ENCODE measurements at places on chromosomes 11 and 22.
A peak's percentile ranks its signal among the peaks of the same experiment; 100 is the strongest.

DNA sequence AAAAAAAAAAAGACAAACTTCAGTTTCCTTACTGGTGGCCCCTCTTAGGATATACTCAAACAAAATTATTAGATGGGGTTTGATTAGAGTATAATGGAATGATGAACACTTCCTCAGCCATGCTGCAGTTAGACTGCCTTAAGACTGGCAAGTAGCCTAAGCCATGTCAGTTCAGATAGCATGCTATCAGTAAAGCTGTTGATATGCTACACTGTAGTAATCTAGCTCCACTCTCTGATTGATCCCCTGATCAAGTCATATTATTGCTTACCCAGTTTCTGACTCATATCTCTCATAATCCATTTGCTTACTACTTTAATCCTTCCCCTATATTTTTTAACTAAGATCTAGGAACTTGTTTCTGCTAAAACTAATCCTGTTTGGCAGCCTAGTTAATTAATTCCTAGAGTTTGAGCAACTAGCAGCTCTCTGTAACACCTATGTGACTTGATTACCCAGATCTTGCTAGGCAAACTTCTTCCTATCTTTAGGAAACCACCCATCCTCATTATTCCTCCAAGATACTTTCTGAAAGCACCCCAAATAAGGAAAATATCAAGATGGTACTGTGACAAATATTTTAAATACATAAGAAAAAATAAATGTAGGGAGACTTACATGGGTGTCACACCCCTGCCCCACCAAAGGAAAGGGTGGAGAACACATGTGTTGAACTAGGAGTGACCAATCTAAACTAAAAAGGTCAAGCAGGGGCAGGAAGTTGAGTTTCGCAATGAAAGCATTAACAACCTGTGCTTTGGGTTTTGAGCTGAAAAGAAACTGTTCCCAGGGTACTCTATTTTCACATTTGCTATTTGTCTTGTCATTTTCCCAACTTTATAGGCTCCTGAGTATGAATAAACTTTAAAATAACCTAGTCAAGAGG is 43.2 kb downstream of the PIK3C2A start:
- DNase-seq = peak; percentile 5

GRCh38 chr11:113091481-113091780 is 130.2 kb downstream of the NCAM1 start:
- DNase-seq = peak; percentile 9

GRCh38 chr11:130478204-130478701 is 29.8 kb downstream of the ADAMTS15 start:
- DNase-seq = no peak

GRCh38 chr22:29116397-29117123 is 43.7 kb downstream of the KREMEN1 start:
- no peak for DNase-seq

GRCh38 chr11:46391578-46392420 is at the start of gene CHRM4:
Gene CHRM4, minus strand, starts transcription at chr11:46391776. Its CDS starts 5,219 bp downstream, at chr11:46386557.
- DNase-seq = no peak

DNA sequence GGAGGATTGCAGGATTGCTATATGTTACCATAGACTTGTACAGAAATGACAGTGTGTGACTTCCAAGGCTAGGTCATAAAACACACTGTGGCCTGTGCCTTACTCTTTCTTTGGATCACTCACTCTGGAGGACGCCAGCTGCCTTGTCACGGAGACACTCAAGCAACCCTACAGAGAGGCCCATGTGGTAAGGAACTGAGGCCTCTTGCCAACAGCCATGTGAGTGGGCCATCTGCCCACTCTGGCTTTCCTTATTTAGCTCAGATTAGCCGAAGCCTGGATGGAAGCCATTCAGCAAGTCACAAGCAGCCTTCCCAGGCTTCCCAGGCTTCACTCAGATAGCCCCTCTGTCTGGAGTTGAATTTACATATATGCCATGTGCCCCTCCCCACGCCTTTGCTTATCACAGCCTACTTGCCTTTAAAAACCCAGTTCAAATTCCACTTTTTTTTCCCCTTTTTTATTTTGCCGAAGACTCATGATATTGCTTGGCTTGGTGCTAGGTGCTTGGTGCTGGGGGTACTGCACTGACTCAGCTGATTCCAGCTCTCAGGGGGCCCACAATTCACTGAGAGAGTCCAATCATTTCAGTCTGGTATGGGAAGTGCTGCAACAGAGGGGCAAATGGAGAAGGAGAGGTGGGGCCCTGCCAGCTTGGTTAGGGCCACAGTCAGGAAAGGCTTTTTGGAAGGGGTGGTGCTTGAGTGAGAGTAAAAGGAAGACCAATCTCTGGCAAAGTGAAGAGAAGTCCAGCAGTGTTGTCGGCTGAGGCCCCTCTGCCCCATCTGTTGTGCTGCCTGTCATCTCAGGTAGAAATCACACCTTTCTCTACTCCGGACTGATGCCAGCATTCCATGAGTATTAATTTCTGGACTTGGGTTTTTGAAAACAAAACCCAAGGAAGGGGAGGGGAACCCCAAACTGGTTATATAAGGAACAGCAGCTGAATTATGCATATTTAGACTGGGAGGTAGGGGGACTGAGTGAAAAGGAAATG is 14.5 kb upstream of the P4HA3 start:
- peak; percentile 87 for DNase-seq

GRCh38 chr11:9099617-9100016 is 8.2 kb upstream of the SCUBE2 start:
- DNase-seq = no peak

GRCh38 chr11:126307706-126308105 is 3.8 kb downstream of the DCPS start:
- DNase-seq = peak; percentile 34

GRCh38 chr22:37205046-37205445 is 7.2 kb downstream of the SSTR3 start:
- no peak for DNase-seq

DNA sequence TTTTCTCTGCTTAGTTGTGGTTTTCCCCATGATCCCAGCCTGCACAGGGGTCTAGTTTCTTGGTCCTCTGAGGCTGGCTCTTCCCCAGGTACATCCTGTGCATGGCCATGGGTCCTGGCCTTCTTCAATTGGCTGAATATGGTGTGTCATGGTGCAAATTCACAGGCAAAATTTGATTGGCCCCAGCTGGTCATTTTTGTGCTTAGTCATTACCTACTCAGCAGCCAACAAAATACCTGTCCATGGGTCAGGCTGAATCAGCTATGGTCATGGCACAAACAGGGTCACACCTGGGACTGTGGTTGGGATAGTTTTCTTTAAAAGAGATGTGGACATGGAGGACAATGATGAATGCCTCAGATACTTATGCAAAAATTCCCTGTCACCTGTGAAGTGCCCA is 85.7 kb downstream of the CSNK2A3 start:
- DNase-seq = no peak

- no peak for DNase-seq
Observed at GRCh38 chr11:104652996-104653395, 245.3 kb downstream of the CASP12 start.

- no peak for DNase-seq
Observed at GRCh38 chr11:35461917-35462538, 42.7 kb upstream of the SLC1A2 start.

DNA sequence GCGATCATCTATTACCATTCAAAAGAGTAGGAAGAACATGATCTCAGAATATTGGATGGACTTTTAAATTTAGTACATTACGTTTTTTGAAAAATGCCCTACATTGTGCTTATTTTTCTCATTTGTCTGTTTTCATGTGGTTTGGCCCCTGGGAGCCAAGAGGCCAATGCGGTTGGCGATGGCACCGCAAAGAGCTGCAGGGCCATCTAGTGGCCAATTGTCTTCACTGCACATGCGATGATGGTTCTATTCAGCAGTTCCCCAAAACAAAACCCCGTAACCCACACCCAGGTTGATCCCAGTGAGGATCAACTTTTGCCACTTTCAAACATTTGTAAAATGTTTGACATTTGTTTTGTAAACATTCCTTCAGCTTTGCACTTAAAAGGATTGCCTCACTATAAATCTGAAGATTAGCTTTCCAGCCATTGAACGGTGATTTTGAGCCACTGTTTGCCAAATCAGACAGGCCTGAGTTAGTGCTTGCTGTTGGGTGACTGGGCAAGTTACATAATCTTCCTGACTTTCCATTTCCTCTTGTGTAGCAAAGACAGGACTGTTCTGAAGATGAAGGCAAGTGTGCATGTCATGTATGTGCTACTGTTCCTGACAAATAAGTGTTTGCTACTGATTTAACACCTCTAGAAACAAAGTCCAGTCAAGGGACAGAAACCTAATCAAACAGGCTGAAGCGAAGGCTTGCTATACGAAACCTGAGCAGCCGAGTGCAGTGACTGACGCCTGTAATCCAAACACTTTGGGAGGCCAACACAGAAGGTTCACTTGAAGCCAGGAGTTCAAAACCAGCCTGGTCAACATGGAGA is 29.2 kb upstream of the XBP1 start:
- peak; percentile 88 for DNase-seq

- no peak for DNase-seq
Observed at GRCh38 chr11:8294251-8294935, 30.7 kb upstream of the LMO1 start.

DNA sequence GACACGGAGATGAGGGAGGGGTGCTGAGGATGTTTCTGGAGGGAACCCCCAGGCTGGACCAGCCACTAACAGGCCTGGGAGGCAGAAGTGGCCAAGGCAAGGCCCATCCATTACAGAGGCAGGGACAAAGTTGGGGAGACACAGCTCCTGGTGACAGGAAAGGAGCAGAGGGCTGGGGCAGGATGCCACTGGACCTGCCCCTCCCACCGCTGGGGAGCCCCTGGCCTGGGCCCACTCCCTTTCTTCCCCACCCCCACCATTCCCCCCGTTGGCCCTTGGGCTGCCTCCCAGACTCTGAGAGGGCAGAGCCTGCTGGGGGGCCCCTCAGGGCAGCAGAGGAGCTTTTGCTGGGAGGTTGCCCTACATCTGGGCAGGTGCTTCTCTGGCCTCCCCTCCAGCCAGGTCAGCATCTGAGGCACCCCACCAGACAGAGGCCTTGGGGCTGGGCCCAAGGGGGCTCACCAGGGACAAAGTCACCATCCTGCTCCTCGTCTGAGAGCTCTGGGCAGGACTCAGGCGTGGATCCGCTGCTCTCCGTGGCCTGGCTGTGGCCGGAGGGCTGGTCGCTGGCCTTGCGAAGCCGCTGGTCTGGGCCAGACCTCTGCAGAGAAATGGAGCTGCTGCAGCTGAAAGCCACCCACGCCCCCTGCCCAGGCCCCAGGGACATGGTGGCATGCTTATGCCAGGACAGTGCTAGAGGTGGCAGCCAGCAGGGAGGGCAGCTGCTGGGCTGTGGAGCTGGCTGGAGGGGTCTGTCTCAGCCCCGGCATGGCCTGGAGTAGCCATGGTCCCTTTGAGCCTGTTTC is 33.1 kb upstream of the CARS1 start:
- no peak for DNase-seq

DNA sequence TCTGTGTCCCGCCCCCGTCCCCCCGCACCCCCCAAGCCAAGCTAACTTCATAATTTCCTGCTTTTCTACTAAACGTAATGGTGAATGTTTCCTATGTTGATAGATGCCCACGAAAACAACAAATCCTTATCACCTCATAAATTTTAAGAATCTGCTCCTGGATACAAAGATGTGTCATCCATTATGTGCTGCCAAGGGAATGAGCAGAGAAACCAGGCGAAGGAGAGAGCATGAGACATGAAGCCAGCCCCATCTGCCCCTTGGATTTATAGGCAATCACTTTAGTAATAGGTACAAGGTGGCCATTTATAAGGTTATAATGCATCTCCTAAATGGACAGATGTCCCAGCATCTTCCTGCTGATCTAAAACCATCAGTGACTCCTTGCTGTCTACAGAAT is 30.3 kb downstream of the LAYN start:
- DNase-seq = no peak

DNA sequence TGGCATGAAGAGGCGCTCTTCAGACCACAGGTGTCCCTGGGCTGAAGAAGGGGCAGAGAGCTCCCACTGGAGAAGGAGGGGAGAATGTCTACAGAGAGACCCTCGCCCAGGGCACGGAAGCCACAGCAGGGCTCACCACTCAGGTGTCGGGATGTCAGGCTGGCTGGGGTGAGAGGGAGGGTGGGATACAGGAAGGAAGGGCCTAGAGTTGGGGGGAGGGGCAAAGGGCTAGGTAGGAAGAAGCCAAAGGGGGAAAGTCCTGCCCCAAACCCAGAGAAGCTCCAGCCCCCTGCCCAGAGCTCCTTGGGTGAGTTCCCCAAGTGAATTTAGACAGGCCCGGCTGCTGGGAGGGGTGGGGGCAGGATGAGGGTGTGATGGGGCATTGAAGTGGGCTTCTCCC is 232.0 kb downstream of the CEP164 start:
- DNase-seq = no peak

DNA sequence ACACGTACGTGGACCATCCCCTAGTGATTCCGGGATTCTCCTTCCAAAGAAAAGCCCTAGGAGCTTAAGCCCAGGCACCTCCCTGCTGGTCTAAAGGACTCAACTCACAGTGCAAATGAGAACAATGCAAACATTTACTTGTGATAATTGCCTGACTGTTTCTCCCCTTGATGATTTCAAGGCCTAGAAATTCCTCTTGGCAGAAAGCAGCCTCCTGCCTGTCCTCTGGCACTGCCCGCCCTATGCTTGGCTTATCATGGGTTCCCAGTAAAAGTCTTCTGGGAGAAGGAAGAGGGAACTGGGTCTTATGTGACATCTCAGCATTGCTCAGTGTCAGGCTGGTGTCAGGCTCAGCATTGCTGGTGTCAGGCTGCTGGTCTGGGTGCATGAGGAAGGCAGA is 351.8 kb downstream of the SHANK2 start:
- no peak for DNase-seq

GRCh38 chr11:102580185-102580951 is 44.8 kb downstream of the MMP20 start:
- DNase-seq = no peak

GRCh38 chr11:9527481-9528135 is 45.9 kb upstream of the WEE1 start:
- DNase-seq = no peak

GRCh38 chr11:83639995-83640758 is 354.0 kb upstream of the CCDC90B start:
- no peak for DNase-seq

DNA sequence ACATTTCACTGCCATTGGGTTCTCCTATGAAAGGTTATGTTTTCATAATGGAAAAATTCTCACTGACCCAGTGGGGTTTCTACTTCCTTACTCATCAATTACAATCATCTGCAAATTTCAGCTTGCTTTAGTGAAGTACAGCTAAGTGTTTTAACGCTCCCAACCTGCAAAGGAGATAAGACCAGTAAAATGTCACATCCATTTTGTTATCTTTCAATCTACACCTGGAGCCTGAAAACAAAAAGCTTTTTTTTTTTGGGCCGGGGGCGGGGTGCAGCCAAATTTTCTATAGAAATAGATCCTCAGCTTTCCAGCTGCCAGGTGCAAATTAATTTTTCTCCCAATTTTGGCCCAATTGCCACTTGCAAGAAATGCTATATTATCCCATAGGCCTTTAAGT is 40.6 kb downstream of the CADM1 start:
- no peak for DNase-seq

Measured in inflammatory macrophage (primary cell).